Stimulated activated CD4-positive, alpha-beta T cell treated with anti-CD3 and anti-CD28 coated beads, TNF-alpha, amount 100 ng/mL, for 4 hours (primary cell): ENCODE measurements at places on chromosomes 11 and 22.

DNA sequence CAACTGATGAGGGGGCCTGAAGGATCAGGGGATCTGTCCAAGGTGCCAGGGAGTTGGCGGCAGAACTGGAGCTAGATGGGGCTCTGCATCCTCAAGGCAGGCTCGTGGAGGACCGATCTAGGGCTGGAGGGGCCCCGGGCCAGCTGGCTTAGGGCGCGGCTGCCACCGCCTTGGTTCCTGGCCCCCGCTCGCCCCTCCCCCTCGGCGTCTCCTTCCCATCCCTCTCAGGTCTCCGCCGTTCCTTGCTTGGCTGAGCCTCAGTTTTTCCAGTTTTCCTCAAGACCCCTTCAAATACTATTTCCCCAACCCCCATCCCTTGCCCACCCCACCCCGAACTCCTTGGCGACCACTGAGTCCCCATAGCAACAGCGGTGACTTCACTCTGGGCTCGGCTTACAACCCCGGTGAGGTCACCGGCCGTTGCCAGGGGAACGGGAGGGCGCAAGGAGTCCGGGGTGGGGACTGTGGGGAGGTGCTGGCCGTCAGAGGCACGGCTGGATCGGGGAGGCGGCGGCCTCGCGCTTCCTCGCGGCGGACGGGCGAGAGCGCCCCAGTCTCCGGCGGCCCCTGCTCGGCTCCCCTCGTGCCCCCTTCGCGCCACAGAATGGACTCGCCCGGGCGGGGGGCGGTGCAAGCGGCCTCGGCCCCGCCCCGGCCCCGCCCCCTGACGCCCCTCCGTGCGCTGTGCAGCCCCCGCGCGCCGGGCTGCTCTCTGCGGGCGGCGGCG lies 7.5 kb downstream of the FREY1 start:
- DNase-seq = peak; percentile 33

DNA sequence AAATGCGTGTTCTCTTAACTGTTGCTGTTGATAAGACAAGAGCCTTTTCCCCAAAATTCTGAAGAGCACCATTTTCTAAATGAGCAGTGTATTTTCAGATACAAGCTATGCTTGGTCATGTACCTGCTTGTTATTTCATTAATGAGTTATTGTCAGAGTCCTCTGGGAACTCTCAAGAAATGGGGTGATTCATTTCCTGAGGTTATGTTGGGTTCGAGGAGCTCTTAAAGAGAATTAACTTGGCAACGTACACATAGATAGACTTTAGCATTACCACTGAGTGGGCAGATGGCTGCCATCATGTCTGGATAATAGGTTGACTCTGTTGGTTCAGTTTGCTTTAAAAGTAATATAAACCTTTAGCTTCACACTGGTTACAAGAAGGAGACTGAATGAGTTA lies 87.9 kb upstream of the SORL1-AS1 start:
- no peak for DNase-seq

DNA sequence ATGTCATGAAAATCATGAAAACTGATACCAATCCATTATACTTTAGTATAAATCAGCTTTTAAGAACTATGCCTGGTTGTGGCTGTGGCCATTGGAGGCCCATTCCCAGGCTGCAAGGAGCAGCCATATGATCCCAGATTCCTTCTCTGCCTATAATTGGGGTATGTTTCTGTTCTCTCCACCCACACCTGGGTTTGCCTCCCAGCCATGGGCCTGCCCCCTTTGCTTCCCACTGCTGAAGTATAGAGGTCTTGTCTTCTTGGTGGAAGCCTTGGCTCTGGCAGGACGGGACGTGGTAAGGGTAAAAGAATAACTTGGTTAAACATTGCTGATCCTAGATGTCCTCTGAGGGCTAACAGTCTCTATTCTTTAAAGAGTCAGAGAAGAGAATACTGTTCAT lies 2.4 kb downstream of the MICAL2 start:
- no peak for DNase-seq

GRCh38 chr11:118000850-118001228 lies 14.6 kb downstream of the IL10RA start:
- no peak for DNase-seq

DNA sequence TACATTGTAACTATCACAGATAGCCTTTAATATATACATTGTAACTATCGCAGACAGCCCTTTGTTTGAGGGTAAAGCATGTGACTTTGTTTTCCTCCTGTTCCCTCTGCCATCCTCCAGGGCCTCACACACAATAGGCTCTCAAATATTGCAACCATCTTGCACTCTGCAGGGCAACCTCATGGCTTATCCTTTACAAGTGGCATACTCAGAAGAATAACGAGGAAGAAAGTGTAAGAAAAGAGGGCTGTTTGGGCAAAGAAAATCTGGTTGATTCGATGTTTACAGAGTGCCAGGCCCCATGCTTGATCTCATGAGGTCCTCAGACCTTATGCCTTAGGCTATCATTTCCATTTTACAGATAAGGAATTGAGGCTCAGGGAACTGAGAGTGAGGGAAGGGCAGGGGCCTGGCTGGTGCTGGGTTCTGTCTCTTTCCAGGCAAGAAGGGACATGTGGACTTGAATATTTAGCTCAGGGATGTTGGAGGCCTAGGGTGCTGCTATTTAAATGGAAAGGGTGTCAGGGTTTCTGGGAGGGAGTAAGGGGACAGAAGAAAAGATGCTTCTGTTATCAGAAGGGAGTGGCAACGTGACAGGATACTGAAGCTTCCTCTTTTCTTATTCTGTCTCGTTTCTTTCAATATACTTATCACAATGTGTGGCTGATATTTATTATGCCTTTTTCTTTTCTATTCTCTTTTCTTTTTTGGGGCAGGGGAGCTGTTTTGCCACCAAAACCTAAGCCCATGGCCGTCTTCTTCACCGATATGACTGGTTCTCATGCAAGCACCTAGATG lies 1.1 kb upstream of the SAMM50 start:
- DNase-seq = no peak

- no peak for DNase-seq
Measured at GRCh38 chr11:17564687-17565042, 17.6 kb downstream of the OTOG start.

- DNase-seq = no peak
Measured at GRCh38 chr22:20086101-20086599, 6.1 kb downstream of the DGCR8 start.

- DNase-seq = no peak
Measured at GRCh38 chr11:114052160-114052559, 7.4 kb upstream of the ZBTB16 start.
